NCI-H2171 (cell line): ENCODE measurements at places on chromosomes 1 and 21.
A peak's percentile ranks its signal among the peaks of the same experiment; 100 is the strongest.

- no peak for DNase-seq
These were observed 169.2 kb downstream of the AKT3 start for GRCh38 chr1:243680860-243681259.

GRCh38 chr1:97379387-97380075, 541.3 kb downstream of the DPYD start:
- no peak for DNase-seq

GRCh38 chr1:247293047-247293446, 37.2 kb downstream of the VN1R5 start:
- no peak for DNase-seq

- no peak for DNase-seq
These were observed 90.8 kb downstream of the XPR1 start for GRCh38 chr1:180722586-180722985.

GRCh38 chr21:29308456-29308783, 9.7 kb downstream of the BACH1 start:
- DNase-seq = no peak

- no peak for DNase-seq
These were observed 8.2 kb downstream of the GPSM2 start for GRCh38 chr1:108884968-108885367.

- DNase-seq = no peak
These were observed 9.8 kb downstream of the TNFRSF18 start for GRCh38 chr1:1196431-1197187.

GRCh38 chr1:234265861-234266260, 107.4 kb upstream of the COA6 start:
- no peak for DNase-seq

DNA sequence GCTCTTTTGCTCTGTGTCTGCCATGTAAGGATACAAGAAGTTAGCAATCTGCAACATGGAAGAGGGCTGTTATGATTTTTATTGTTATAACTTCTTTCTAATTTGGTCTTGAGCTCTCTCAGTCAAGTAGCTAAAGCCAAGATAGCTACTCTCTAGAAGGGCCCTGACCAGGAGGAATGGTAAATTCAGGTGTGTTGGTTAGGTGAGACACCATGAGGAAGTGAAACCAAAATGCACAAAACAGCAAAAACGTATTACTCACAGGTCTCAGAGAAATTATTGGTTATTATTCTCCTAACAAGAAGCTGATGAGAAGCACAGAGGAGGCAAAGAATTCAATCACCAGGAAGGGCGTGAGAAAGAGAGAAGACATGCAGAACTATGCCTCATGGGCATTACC, 51.8 kb upstream of the INSL5 start:
- no peak for DNase-seq

DNA sequence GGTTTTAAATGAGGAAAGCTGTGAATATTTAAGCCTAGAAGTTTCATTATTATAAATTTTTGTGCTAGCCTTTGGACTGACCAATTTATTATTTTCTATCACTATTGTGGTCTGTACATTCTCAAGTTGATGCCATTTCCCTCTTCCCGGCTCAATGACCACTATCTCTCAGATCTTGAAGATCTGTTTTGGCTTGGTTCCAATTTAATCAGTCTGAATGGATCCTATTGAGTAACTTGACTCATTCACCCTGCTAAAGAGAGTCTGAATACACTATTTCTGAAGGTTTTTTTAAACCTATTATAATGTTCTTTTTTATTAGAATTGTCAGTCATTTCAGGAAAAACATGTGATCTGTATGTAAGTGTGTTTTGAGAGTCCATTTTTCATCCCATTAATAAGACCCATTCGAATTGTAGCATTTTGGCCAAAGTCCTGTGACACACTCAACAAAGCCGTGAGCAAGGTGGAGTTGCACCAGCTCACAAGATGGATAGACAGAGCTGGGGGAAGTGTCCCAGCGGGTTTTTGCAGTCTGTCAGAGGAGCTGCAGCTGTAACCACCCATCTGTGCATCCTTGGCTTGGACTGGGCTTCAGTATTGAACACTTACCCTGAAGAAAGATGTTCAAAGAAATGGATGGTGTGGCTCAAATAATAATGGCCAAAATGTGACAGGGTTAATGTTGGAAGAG, 145.6 kb downstream of the NFIA start:
- peak; percentile 69 for DNase-seq

- no peak for DNase-seq
These were observed 397.3 kb downstream of the AGBL4 start for GRCh38 chr1:49626472-49626871.

DNA sequence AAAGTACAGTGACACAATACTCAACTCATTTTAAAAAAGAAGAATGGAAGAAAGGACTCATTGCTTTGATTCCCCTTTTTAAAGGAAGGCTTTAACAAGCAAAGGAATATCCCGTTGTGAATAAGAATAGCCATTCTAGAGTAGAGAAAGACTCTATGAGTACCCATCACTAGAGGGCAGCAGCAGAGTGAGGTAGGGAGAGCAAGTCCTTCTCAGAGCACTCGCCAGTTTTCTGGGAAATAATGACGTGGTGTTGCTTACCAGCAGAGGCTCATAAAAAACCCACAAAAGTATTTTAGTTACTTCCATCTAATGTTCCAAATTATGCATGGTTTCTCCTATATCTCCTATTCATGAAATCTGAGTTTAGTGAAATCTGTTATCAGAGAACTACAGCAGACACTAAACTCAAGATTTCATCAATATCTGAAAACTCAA, 74.6 kb downstream of the USP24 start:
- peak; percentile 74 for DNase-seq
